ENCODE measurements at places on chromosomes 5 and 9. TPM values are rescaled to one million over a fixed set of nuclear protein-coding genes. Genes with fewer than 3 reads are reported as not detected.

The KLF4 gene
- total RNA-seq: 0.75 TPM

The LCP2 gene
- 213 TPM for total RNA-seq

The SLC34A1 gene
- total RNA-seq: not detected

The SPATA31A3 gene
- not detected for total RNA-seq

The SLC25A2 gene
- 0.31 TPM for total RNA-seq

The SLC6A18 gene
- not detected for total RNA-seq

The CEL gene
- 0.88 TPM for total RNA-seq

The FAM200C gene
- total RNA-seq: 1.4 TPM

The SCAI gene
- 10.8 TPM for total RNA-seq

The CTNND2 gene
- not detected for total RNA-seq

The ALDOB gene
- not detected for total RNA-seq

The CAVIN4 gene
- total RNA-seq: 0.07 TPM

DNA sequence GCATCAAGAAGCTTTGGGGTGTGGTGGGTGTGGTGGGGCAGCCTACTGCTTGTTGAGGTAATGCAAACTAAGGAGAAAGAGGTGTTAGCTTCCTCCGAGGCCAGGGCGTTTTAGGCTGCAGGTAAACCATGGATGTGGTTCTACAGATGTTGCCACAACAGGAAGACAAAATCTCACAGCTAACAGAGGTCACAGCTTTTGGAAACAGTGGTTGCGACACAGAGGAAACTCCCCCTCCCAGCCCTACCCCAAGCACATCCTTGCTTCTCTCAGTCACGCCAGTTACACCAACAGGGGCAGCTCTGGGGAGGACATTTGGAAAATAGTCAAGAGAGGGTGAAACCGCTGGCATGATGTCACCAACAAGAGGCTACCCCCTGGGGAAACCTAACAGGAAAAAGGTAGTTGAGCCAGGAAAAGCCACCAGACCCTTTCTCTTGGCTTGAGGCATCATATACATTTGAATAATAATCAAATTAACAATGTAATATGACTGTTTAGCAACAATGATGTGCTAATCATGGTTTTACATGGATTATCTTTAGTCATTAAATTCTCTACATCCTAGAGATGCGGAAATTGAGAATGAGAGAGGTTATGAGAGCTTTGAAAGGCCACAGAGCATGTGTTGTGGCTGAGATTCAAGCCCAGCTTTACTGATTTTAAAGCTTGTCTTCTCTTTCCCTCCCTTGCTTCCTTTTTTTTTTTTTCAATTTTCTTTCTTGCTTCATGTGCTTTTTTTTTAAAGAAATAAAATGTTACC lies 82.2 kb upstream of the IL12B start:
- peaks cover 8% of the 10 kb centered on the region for H3K27me3 ChIP-seq
- peaks cover 53% of the 10 kb centered on the region for H3K4me1 ChIP-seq
- H3K27ac ChIP-seq: peak overlapping the region; percentile 30
- peak; percentile 84 for DNase-seq
- H3K4me3 ChIP-seq: no peak overlapping the region
- H3K36me3 ChIP-seq: no peaks in the 10 kb centered on the region

- no peaks in the 10 kb centered on the region for H3K36me3 ChIP-seq
- H3K4me1 ChIP-seq: no peaks in the 10 kb centered on the region
- H3K4me3 ChIP-seq: no peak overlapping the region
- H3K27me3 ChIP-seq: peaks cover 3% of the 10 kb centered on the region
- no peak overlapping the region for H3K27ac ChIP-seq
Observed at GRCh38 chr5:74216012-74216411, 424.5 kb downstream of the ENC1 start.

DNA sequence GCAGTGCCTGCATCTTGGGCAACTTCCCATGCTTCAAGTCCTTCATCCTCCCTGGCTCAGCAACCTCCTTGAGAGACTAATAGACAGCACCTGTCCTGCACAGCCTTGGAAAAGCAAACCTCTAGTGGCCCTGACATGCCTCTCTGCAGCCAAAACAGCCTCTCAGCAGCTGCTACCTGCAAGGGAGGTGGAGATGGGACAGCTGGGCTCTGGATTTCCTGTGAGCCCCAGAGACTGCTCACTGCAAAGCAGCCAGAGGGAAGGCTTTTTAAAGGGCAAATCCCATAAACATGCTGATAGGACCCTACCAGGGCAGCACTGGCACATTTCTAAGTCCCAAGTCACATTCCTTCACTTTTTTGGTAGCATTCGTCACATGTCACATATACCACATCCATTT lies 31.5 kb upstream of the MYORG start:
- no peaks in the 10 kb centered on the region for H3K27me3 ChIP-seq
- H3K36me3 ChIP-seq: peaks cover 2% of the 10 kb centered on the region
- no peak overlapping the region for H3K27ac ChIP-seq
- H3K4me1 ChIP-seq: no peaks in the 10 kb centered on the region

- no peaks in the 10 kb centered on the region for H3K27me3 ChIP-seq
- H3K27ac ChIP-seq: no peak overlapping the region
- no peaks in the 10 kb centered on the region for H3K36me3 ChIP-seq
- no peak overlapping the region for H3K4me3 ChIP-seq
- H3K4me1 ChIP-seq: no peaks in the 10 kb centered on the region
Observed at GRCh38 chr5:73031839-73032238, 76.0 kb downstream of the FCHO2 start.

DNA sequence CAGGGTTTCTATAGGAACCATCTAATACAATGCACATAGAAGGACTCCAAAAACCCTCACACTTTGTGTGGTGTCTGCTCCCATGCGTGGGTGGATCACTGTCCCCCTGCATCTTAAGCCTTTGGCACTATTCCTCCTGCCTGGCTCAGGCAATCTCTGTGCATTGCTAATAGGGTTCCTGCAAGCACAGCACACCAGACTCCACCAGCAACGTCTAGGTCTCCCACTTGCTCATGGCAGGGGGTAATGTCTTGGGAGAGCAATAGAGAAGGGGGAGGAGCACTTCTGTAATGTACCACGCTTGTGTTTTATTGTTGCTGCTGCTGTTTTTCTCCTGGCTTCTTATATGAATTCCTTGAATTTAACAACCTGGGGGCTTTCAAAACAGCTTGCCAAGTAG lies 182.6 kb upstream of the GLRA1 start:
- no peak overlapping the region for H3K27ac ChIP-seq
- H3K4me3 ChIP-seq: no peak overlapping the region

DNA sequence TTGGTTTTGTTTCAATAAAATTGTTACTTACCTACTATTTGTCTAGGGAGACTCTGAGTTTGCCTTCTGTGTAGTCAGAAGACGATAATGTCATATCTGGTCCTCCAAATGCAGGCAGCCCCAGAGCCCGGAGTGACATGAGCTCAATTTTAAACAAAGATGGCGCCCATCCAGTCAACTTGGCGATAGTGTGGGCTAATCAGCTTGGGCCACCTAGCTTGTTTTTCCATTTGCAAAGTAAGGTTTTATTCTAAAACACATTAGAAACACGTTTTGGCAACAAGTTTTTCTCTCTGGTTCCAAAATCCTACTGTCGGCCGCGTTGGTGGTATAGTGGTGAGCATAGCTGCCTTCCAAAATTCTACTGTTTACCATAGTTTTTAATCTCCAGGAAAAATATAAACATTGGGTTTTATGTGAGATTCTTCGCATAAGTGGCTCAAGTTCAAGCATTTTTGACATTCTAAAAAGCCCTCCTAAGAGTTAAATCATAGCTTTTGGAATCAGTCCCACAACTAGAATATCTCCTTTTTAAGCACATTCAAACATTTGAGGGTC lies 13.2 kb downstream of the TSC1 start:
- H3K27ac ChIP-seq: no peak overlapping the region
- H3K4me3 ChIP-seq: no peak overlapping the region
- peaks cover 23% of the 10 kb centered on the region for H3K36me3 ChIP-seq
- no peaks in the 10 kb centered on the region for H3K27me3 ChIP-seq
- DNase-seq: no peak

DNA sequence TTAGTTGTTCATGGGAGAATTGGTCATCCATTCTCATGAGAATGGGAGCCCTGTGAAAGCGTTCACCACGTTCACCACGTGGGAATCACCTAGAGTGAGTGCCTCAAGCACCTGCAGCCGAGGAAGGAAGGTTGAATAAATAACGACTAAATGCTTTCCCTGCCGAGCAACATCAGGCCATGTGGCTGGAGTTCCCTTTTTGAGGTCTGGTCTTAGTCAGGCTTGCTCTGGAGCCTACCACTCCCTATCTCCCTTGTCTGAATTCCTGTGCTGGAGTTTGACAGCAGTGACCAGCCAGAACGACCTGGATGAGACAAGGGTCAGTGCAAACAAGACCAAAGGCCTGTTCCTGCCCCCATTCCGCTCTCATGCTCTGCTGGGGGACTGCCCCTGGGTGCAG lies 28.5 kb downstream of the KCNMB1 start:
- H3K4me3 ChIP-seq: no peak overlapping the region
- H3K36me3 ChIP-seq: no peaks in the 10 kb centered on the region
- H3K27ac ChIP-seq: no peak overlapping the region

- peaks cover 26% of the 10 kb centered on the region for H3K4me1 ChIP-seq
- DNase-seq: peak; percentile 54
- H3K27me3 ChIP-seq: peaks cover 61% of the 10 kb centered on the region
- no peak overlapping the region for H3K27ac ChIP-seq
- H3K36me3 ChIP-seq: no peaks in the 10 kb centered on the region
Observed at GRCh38 chr9:33748633-33749304, 46.6 kb upstream of the PRSS3 start.

DNA sequence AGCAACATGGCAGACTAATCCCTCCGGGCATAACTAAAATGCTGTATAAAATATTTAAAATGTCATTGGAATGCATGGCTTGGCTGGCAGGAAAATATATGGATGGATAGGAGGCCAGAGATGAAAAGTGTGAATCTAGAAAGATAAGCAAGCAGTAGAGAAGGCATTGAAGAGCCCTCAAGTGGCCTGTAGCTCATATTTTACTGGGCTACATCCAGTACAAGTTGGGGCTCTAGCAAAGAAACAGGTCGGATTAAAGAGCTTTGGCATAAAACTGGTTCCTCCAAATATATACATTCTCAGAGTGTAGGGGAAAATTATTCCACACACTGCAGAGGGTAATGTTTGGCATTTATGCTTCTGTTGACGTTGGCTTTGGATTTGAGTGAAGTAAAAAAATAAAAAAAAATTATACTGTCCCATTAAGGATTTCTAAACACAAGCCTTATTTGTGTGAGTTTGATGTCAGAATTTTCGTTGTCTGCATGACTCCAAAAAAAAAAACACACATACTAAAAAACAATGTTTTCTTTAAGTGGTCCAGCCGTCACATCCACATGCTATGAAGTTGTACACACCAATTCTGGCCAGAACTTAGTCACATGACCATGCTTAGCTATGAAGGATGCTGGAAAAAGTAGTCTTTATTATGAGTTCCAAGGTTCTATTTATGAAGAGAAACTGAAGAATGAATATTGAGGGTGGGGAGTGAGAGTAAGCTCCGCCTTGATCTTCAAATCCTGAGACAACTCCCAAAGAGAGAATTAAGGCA lies 147.0 kb downstream of the TLE1 start:
- H3K4me1 ChIP-seq: no peaks in the 10 kb centered on the region
- DNase-seq: no peak
- no peaks in the 10 kb centered on the region for H3K36me3 ChIP-seq
- no peaks in the 10 kb centered on the region for H3K27me3 ChIP-seq

DNA sequence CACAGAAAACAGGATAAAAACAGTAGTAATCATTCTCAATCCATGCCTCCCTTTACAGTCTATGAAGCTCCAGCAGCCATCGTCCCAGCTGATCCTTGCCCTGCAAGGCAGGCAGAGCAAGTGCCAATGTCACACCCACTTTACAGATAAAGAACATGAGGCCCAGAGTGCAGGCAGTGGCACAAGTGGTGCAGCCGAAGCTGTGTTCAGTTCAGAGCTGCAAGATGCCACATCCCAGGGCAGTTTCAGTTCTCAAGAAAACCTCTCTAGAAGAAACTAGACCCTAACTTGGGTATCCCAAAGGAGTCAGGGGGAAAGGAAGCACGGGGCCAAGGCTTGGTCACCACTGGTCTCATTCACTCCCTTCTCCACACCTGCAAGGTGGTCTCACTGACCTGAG lies 34.6 kb upstream of the CPLX2 start:
- DNase-seq: no peak
- H3K27ac ChIP-seq: no peak overlapping the region
- H3K36me3 ChIP-seq: no peaks in the 10 kb centered on the region
- H3K4me3 ChIP-seq: no peak overlapping the region

DNA sequence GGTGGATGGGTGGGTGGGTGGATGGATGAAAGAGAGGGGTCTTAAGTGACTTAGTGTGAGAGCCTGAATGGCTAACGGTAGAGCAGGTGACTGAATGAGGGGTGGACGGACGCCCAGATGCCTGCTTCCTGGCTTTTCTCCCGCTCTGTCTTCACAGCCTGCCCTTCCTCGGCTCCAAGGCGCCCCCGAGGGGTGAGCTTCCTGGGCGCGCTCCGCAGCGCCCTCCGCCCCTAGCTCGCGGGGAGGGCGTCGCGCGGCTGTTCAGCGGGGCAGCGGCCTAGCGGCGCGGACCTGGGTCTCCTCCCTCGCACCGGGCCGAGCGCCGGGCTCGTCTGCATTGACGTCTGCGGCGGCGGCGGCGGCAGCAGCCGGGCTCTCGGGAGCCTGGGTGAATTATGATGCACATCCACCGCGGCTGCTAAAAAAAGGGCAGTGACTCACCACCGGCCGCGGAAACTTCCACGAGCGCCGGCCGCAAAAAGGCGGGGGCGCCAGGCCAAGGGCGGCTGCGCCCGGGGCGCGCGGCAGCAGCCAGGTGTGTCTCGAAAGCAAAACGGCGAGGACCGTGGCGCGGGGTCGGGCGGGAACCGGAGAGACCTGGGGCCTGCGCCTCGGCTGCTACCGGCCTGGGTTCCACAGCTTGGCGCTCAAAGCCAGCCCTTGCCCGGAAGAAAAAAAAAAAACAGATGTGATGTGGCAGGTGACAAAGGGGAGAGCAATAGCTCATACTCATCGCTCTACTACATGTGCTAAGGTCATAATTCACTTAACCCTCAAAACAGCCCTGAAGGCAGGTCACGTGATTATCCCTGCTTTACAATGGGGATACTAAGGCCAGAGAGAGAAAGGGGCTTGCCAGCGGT lies 143.0 kb upstream of the ADRA1B start:
- H3K4me3 ChIP-seq: peak overlapping the region; percentile 39
- peaks cover 14% of the 10 kb centered on the region for H3K4me1 ChIP-seq
- H3K27me3 ChIP-seq: peaks cover 45% of the 10 kb centered on the region
- peak overlapping the region; percentile 69 for H3K27ac ChIP-seq

DNA sequence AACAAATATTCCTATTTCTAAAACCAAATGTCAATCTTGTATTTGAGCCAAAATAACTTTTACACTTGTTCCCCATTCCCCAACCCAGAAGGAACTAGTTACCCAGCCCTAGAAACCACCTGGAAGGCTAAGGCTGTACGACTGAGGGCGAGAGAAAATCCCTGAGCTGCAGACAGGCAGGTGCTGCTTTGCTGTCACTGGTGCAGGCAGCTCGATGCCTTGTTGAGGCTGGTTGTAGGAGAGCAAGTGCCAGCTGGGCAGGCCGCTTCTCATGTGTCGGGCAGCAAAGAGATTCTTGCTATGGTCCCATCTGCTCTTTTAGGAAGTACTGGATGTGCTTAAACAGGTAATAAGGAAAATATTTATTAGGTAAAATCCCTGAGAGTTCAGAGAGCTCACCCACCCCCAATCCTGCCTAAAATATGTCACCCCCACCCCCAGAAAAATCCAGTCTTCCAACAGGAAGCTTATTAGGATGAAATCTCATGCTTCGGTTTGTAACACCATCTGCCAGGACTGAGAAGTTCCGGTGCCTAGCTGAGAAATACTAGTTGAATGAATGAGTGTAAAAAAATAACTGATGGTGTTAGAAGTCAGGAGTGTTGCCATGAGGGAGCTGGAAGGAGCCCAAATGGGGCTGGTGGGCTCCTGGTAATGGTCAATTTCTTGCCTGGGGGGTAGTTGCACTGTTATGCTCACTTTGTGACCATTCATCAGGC lies 91.1 kb upstream of the DMRT1 start:
- no peak overlapping the region for H3K27ac ChIP-seq
- no peak overlapping the region for H3K4me3 ChIP-seq
- DNase-seq: no peak
- peaks cover 1% of the 10 kb centered on the region for H3K36me3 ChIP-seq
- peaks cover 39% of the 10 kb centered on the region for H3K4me1 ChIP-seq

Data from activated CD4-positive, alpha-beta memory T cell treated with anti-CD3 and anti-CD28 coated beads for 36 hours (primary cell).